ENCODE measurements at places on chromosomes 11 and 22.

DNA sequence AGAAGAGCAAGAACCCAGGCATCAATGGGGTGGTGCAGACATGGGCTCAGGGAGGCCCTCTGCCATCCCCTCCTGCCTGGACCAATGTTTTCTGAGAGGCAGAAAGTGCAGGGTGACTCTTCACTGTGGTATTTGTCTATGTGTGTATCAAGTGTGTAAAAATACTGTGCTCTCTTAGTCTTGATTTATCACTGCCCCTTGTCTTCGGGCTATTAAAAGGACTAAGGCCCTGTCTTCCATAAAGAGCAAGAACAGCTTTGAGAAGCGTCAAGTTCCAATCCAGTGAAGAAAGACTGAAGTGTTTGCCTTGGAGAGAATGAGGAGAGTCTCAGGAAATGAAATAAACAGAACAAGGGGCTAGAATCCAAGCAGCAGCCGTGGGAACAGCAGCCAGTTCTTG lies 14.4 kb downstream of the PRSS23 start:
- DNase-seq = no peak

DNA sequence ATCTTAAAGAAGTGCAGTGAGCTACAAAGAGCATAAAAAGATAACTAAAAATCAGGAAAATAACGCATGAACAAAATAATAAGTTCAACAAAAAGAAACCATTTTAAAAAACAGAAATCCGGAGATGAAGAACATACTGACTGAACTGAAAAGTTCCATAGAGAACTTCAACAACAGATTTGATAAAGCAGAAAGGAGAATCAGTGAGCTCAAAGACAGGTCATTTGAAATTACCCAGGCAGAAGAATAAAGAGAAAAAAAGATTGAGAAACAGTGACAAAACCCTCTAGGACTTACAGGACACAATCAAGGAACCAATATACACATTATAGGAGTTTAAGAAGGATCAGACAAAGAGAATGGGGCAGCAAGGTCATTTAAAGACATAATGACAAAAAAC lies 334.3 kb downstream of the NTM start:
- DNase-seq = no peak

DNA sequence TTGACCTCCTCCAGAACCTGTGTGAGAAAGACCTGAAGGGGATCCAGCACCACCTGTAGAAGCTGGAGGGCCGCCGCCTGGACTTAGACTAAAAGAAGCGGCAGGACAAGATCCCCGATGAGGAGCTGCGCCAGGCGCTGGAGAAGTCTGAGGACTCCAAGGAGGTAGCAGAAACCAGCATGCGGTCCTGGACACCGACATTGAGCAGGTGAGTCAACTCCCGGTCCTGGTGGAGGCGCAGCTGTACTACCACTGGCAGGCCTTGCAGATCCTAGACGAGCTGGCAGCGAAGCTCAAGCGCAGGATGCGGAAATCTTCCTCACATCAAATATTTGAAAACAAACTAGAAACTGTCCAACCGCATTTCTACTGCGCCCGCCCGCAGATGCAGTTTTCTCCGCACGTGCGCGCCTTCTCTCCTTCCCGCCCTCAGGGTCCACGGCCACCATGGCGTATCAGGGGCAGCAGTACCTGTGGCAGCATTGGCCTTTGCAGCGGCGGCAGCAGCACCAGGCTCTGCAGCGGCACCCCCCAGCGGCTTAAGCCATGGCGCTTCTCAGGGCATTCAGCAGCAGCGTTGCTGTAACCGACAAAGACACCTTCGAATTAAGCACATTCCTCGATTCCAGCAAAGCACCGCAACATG lies 10.2 kb downstream of the CLDN25 start:
- DNase-seq = no peak

DNA sequence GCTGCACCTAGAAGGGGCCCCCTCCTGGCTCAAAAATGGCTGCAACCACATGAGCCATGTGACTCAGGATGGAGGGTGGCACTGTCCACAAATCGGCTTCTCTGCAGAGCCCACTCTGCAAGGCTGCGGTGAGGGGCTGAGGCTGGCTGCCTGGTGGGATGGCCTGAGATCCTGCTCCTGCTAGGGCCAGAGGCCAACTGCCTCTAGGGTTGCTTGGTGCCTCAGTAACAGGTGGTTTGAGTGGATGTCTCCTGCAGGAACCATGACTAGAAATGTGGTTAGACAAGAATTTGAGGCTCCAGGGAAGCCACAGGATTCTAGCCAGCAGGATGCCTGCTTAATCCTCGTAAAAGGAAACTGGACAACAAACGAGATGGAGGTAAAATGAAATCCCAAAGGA lies 17.1 kb downstream of the PATZ1 start:
- no peak for DNase-seq

DNA sequence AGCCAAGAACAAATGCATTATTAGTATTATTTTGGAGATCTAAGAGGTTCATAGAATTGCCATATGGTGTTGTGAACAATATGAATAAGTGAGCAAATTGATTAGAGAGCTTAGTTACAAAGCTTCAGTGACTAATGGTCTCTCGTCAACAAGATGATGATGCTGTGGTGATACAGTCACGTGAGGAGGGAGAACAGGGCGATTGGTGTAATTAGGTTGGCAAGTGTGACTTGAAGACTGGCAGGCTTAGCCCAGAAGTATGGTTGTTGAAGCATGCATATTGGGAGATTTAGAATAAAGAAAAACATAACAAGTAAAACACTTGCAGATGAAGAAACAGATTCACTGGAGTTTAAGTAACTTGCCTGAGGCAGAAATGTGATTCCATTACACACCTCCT lies 100.6 kb upstream of the SORL1-AS1 start:
- no peak for DNase-seq

DNA sequence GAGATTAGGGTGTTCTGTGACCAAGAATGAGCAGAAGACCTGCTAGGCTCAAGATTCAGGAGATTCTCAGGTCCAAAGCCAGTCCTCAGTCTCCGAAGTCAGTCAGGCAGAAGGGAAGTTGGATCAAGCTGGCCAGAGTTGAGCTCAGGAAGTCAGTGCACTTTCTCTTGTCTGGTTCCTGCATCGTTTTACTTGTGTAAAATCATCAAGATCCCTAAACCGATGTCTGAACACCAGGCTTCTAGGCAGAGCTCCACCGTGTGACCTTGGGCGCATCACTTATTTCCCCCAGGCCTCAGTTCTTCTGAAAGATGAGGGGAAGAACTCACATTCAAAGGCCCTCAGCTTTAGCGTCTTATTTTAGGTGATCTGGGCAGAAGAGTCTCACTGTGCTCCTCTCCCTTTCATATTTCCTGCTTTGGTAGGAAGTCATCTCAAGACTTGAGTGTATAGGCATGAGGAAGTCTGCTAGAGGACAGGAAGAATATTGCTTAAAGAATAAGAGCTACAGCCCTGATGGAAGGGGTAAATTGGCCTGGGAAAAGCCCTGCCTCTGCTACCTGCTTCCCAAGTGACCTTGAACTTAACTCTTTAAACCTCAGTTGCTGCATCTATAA lies 20.2 kb downstream of the NF2 start:
- DNase-seq = peak; percentile 30

Data from suppressor macrophage treated with lipopolysaccharide for 1 hour (primary cell).